Cortex of kidney (tissue), 1 donor: ENCODE measurements at places on chromosomes 3 and 15.

GRCh38 chr3:143001034-143001368 lies 369 bp upstream of the U2SURP start:
- no peak for DNase-seq

GRCh38 chr3:9912294-9912935 lies 4.5 kb upstream of the IL17RC start:
- DNase-seq = no peak

- no peak for DNase-seq
Observed at GRCh38 chr3:24351779-24352469, 142.7 kb downstream of the THRB start.

- no peak for DNase-seq
Observed at GRCh38 chr15:99324082-99324620, 72.9 kb downstream of the LRRC28 start.

DNA sequence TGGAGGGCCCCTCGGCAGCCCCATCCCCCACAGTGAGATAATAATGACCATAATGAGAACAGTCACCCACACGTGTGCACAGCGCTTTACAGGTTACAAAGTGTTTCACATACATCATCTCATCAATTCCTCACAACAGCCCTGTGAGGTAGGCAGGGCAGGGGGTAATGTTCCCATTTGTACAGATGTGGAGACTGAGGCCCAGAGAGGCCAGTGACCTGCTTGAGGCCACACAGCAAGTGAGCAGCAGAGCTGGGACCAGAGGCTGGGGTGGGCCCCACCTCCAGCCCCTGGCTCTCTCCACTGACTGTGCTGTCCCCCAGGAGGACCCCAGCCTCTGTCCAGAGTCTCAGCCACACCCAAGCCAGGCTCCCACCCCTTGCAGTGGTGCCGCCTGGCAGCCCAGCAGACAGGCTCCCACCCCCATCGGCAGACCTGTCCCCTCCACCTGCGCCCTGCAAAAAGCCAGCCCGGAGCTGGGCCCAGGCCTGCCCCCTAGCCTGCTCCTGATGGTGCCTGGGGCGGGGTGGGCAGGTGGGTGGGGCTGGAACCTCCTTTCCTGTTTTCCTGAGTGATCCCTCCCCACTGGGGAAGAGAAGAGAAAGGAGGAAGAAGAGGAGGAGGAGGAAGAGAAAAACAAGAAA lies 19.6 kb downstream of the LINGO1 start:
- DNase-seq = no peak

DNA sequence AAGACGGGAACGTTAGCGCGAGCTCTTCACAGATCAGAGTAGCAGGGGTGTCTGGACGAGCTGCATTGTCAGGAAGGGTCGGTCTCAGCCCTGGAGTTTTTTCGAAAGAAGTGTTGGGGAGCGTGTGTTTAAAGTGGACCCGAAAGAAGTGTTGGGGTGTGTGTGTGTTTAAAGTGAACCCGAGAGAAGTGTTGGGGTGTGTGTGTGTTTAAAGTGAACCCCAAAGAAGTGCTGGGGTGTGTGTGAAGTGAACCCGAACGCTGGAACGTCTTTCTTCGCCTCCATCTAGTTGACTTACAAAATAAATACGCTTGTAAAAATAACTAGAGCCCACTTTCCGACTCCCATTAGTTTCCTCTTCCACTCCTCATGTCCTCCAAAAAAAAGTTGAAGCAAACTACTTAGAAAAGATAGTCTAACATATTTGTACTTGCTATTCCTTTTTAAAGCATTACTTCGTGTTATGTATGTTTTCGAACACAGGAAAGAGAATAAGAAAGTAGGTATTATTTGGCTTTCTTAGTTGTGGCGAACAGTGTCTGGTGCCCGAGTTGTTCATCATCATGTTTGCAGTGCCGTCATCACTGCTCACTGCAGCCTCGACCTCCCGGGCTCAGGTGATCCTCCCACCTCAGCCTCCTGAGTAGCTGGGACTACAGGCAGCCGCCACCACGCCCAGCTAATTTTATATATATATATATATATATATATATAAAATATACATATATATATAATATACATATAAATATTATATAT lies 1.0 kb downstream of the LRCH3 start:
- no peak for DNase-seq

DNA sequence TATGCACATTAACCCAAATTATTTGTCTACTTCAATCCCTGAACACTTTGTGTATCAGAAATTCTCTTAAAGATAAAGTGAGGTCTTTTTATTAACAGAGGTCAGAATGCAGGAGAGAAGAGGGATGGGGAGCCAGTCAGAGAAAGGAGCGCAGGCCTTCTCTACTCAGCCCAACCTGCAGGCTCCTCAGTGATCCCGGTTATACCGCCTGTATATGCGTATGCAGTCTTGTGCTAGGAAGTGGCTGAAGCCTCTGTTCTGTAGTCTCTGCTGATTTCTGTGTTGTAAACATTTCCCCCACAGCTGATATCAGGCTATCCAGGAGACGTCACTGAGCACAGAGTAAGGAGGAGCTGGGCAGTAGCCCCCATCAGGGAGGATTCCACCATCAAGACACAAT lies 57.9 kb downstream of the ABHD5 start:
- no peak for DNase-seq

GRCh38 chr3:139917226-139917785 lies 17.7 kb upstream of the CLSTN2 start:
- DNase-seq = no peak

- no peak for DNase-seq
Observed at GRCh38 chr3:198071602-198072287, 111.7 kb downstream of the LMLN start.

- no peak for DNase-seq
Observed at GRCh38 chr3:119778176-119778575, 3.7 kb upstream of the NR1I2 start.
